ENCODE measurements at places on chromosomes 5 and 9.

DNA sequence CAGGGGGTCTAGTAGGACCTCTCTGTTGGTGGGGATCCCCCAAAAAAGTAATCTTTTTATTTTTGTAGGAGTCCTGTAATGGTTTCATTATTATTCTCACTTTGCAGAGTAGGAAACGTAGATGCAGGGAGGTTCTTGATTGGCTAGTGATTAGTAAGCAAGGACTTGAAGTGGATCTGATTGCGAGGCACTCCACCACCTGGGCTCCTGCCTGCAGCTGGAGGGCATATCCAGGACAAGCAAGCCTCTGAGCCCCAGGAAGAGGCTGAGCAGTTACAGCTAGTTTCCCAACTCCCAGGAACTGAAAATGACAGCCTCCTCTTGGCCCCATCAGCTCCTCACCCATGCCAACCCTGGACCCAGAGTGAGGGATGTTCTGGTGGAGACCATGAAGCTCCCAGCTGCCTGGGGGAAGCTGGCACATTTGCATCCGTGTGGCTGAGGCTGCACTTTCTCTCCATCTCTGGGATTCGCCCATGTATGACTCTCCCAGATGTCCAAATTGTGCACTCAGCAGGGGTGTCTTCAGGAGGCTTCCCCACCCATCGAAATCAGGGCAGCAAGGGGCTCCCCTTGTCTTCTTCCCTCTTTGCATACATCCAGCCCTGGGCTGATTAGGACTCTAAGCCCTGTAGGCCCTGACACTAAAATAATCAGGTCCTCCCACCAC is 10.2 kb downstream of the KCNIP1 start:
- no peak for DNase-seq

DNA sequence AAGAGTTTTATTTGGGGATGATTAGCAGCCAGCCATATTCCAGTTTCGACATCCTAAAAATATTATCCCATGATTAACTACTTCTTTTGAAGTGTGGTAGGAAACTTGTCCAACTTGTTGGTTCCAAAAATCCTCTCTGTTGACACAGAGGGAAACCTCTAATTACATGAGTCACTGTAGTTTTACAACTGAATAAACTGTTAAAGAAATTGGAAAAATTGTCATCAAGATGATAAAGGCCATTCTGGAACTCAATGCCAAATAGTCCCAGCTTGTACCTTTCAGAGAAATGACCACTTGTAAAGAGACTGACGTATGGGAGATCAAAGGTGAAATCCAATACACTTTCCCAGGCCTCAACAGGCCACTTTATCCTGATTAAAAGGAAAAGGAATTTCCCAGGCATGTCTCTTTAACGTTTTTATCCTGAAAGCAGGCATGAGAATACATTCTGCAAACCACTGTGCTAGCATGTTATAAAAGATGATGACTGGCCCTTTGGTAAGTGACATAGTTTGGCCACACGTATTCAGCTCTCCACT is 261.6 kb downstream of the GLIS3 start:
- no peak for DNase-seq

DNA sequence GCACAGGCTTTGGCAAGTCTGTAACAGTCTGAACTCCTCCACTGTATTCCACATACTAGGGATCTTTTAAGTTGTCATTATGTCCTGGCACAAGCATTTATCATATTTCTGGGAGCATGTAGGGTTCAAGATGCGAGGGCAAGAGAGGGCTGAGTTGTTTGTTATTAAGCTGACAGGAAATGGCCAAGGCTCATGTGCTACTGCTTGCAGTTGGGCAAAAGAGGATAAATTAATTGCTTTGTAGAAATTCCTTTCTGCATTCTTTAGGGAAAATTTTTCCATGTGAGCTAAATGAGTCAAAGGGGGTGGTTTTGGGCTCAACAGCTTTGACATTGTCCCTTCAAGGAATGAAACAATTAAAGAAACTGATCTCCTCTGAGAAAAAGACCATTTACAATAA is 35.4 kb downstream of the DOCK8 start:
- no peak for DNase-seq

GRCh38 chr5:27311544-27311943 is 273.2 kb upstream of the CDH9 start:
- DNase-seq, result no peak

- no peak for DNase-seq
Observed at GRCh38 chr5:148619484-148619883, 34.8 kb downstream of the HTR4 start.

GRCh38 chr9:84708400-84708799 is 38.9 kb downstream of the NTRK2 start:
- DNase-seq, result no peak

DNA sequence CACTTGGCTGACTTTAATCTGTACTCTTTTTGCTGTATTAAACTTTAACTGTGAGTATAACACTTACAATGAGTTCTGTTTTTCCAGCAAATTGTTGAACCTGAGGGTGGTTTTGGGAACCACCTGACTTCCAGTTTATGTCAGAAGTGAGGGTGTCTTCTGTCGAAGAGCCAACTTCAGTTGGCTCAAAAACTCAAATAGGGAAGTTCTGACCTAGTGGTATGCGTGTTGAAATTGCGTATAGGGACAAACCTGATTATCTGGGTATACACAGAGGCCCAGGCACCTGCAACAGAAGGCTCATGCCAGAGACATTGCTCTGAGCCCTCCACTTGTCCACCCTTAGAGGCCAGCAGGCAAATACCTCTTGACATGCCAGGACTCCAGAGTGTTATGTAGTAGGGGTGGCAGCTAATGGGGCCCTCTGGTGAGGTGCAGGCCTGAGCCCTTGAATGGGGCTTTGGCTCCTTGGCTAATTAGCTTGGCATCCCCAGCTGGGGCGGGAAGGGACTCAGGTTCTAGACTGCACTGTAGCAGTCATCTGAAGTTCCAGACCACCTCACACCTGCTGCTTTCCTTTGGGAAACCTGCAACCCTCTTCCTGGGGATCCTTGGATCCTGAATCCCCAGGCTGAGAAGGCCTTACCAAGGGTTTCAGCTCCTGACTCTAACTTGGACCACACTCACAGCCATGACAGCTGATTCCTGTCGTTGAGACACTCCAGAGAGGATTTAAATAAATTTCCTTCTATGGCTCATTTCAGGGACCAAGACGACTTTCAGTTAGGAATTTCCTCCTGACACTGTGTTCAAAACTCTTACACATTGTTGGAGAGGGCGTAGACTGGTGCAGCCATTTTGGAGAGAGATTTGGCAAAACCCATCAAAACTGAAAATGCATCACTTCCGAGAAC is 189.6 kb downstream of the HSPA4 start:
- DNase-seq, result no peak

DNA sequence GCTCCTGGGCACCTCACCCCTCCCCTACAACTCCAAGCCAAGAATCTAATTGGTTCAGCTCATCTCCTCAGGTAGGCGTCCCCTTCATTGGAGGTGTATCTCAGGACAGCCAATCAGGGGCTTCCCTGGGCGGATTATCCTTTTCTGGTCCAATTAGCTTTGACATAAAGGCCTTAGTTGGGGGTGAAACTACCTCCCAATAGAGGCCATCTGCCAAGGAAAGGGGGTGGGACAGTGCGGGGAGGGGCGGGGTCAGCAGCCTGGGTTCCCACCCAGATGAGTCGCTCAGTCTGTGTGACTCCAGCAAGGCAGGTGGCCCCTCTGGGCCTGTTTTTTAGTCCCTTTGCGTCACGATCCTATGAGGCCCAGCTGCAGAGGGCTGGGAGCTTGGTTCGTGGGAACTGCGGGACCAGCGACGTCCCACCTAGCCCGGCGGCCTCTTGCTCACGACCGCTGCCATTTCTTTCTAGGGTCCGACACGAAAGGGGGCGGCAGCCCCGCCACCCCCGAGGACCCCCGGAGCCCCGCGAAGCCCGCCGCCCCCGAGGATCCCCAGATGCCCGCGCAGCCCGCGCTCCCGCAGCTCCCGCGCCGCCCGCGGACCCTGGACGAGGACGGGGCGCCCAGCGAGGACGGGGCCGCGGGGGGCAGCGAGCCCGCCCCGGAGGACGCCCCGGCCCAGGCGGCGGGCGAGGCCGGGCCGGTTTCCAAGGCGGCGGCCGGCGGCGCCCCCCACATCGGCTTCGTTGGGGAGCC is 8.9 kb downstream of the PRRT1B start:
- DNase-seq, result no peak

DNA sequence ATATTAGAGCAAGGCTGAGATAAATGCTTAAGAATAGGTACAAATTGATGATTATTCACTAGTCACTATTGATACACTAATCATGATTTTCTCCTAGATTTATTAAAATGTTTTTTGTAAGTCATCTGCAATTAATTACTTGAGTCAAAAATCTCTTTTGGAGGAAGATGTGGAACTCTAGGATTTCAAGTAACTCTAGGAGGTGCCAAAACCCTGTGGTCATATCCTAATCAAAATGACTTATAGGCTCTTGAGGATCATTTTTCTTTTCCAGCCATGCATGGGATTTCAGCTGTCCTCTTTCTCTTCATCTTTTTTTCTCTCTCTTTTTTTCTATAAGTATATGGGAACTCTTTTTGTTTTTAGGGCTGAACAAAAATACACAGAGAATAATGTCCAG is 141.8 kb upstream of the CD180 start:
- no peak for DNase-seq
